Stimulated activated CD8-positive, alpha-beta memory T cell treated with anti-CD3 and anti-CD28 coated beads, Interleukin-2, amount 100 ng/mL, for 1 hour (primary cell): ENCODE measurements at places on chromosomes 6 and 20.

DNA sequence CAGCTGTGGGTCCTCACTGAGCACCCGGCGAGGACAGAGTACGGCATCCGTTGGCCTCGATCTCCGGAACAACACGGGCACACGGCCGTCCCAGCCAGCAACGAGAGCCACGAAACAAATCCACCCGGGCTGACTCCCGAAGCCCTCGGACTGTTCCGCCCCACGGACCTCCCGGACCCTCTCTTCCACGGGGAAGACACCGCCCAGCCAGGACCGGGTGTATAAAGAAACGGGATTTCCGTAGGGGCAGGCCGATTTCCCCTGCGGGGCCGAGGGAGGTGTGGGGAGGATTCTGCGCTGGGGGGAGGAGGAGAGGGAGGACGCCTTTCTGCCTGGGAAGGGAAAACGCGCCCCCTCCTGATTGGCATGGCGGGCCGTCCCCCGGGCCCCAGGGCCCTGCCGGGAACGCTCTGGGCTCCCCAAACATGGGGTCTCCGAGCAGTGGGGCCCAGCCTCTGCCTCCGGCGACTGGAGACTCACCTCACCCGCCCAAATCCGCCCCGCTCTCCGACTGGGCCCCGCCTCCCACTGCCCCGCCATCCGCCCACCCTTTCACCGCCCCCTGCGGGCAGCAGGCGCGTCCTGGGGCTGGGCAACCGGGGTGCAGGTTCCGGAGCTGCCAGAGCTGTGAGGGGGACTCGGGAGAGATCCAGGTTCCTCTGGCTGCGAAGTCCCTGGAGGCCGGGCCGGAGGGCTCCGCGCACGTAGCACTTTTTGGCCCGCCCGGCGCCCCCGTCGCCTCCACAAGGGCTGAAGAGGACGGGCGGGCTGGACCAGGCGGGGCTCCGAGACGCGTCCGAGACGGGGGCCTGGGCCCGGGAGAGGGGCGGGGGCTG is 679 bp upstream of the PPDPF start:
- DNase-seq, result peak; percentile 46

DNA sequence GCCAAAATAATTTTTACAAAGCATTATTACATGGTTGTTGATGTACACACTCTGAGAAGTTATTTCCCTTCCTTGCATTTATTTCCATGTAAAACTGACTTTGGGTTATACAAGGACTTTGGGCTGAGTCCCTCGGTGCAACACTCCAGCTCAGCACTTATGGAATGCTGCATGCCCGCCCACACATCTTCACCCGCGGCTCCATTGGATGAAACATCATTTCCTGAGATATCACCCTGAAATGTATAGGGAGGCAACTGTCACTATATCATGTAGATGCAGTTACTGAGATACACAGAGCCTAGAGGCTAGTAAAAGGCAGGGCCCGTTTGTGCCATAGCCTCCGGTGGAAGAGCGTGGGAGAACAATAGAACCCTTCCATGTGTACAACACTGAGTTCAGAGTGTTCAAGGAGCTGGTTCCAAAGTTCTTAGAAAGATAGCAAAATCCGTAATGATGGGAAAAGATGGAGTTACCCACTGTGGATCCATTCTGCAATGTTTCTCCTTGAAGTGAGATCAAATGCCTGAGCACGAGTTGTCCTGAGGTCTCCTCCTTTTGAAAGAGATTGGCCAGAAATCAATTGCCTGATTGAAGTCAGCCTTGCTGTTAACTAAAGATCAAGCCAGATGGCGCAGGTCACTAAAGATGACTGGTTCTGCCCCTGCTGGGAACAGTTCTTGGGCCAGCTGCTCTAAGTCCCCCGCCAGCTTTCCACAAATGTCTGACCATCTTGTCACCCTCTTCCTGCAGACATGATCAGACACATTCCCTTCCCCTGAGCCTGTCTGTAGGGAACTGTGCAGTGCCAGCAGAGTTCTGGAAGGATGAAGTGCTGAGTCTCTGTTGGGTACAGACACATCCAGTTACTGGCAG is 100.9 kb upstream of the IYD start:
- no peak for DNase-seq

GRCh38 chr6:41805830-41806774 is 18.6 kb downstream of the TOMM6 start:
- DNase-seq, result no peak

DNA sequence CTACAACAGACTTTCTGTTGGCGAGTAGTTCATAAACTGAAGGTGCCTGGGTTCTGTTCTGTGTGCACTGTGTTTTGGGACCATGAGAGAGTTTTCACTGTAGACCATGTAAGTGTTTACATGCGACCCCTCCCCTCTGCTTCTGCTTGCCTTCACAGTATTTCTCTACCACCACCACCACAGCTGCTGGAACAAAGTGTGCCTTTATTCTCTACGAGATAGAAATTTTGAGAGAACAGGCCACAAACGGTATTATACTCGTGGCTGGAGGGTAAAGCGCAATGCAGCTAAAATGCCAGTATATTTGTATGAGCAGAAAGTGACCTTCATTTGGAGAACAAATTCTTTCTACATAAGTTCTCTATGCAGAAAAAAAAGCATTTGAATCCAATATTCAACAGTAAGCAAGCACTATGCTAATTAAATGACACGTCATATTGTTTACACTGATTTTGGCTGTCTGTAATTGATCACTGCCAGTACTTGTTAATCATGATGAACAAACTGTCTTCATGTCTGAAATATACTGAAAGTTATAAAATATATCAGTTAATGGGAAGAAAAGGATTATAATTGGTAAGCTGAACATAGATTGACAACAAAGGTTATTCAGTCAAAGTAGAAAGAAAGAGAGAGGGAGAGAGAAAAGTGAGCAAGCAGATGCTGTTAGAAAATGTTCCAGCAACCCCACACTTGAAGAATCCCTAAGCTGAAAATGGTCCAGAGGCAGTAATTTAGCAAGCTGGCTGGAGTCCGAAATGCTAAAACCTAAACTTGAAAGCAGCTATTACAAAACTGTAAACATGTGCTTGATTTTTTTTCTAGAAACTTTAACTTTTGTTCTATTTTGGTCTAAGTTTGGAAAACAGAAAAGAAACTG is 8.8 kb downstream of the CLDN20 start:
- DNase-seq, result no peak

GRCh38 chr6:10412461-10413261 is 2.2 kb downstream of the TFAP2A start:
- DNase-seq, result no peak

DNA sequence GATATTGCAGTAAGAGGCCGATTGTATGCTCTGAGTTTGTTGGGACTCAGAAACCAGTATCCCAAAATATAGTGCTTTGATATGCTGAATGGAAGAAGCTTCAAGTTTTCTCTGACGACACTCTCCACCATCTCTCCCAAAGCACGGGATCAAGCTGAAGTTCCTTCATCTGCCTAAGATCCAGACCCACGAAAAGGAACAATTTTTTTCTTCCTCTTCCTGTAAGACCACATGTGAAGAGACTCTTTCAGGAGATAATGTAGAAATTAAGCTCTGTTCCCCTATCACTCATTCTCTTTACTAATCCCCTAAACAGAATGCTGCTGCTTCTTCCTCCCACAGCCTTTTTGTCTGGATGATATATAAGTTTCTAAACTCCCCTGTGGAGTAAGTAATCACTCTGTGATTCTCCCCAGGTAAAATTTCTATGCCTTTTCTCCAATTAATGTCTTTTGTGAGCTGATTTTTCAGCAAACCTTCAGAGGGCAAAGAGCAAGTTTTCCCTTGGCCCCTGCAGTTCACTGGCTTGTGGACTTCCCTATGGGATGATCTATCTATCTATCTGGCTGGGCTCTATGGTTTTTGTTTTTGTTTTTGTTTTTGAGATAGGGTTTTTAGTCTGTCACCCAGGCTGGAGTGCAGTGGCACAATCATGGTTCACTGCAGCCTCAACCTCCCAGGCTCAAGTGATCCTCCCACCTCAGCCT is 13.5 kb upstream of the PNRC1 start:
- DNase-seq, result no peak

DNA sequence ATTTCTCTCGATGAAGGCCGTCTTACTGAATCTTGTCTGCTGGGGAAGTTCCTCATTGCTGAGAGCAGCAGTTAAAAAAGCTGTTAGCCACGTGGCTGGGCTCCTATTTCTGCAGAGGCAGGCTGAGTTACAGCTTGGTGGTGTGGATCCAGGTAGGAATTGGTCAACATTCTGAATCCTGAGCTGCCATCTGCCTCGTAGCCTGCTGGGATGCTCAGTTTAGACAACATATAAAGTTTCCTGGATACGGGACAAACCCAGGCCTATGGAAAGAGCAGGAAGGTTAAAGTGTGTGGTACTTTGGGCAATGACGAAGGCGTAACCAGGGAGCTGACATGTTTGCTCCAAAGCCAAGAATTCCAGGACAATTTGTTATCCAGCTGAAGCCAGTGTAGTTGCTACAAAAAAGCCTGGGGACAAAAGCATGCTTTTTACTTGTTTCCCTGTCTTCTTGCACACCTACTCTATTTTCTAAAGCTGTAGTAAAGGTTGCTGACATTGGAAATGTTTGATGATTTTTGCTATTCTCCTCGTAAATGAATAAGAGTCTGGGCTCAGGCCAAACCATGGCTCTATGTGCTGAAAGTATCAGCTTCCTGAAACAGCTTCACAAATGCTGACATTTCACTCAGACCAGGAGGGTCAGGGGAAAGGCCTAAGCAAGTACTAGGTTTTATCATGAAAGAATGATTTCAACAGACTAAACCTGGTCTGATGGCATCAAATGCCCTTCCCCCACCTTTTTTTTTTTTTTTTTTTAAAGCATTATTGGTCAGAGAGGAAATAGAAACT is 12.4 kb upstream of the MYLK2 start:
- DNase-seq, result no peak

DNA sequence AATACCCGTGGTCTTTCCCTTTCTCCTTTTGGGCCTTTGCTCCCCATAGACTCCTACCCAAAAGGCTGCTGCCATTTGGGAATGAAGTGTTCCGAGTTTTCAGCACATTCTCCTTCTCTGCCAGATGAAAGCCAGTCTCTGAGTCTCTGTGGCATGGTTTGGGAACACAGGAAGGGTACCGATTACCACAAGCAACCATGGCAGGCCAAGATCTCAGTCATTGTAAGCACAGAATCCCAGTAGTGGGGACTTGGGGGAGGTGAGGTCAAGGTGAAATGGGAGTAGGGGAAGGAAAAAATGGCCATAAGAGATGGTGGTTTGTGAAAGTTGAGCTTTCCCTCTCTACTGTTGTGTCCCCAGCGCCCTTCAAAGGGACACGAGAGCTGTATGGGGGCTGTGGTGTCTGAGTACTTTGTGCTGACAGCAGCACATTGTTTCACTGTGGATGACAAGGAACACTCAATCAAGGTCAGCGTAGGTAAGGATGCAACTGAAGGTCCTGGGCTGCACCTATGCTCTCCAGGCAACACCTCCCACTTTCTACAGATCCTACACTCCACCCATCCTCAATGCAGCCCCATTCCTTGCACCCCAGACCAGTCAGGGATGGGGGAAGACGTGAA is 4.1 kb downstream of the CFB start:
- no peak for DNase-seq

- DNase-seq, result no peak
Observed at GRCh38 chr6:68044264-68044663, 590.8 kb upstream of the ADGRB3 start.

DNA sequence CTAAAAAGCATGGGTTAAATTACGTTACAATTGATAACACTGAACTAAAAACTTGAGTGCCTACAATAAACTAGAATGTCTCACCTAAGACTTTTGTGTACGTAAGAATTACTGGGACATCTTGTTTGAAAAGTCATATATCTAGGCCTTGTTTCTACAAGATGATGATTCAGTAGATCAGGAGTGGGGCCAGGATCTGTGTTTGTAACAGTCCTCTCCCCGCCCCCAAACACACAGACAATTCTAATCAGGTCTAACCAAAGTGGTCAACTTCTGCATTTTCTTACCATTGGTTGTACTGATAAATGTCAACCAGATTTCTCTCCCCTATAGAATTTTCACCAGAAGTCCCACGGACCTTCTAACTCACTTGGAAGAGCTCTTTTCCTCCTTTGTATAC is 56.9 kb downstream of the RAMACL start:
- no peak for DNase-seq

- peak; percentile 39 for DNase-seq
Observed at GRCh38 chr6:116561377-116562018, 7.9 kb downstream of the CALHM4 start.

GRCh38 chr6:41648921-41649320 is 10.7 kb downstream of the MDFI start:
- DNase-seq, result no peak

GRCh38 chr20:24530131-24530680 is 60.8 kb downstream of the SYNDIG1 start:
- DNase-seq, result no peak

GRCh38 chr6:15499125-15499524 is 163.7 kb downstream of the DTNBP1 start:
- DNase-seq, result no peak

DNA sequence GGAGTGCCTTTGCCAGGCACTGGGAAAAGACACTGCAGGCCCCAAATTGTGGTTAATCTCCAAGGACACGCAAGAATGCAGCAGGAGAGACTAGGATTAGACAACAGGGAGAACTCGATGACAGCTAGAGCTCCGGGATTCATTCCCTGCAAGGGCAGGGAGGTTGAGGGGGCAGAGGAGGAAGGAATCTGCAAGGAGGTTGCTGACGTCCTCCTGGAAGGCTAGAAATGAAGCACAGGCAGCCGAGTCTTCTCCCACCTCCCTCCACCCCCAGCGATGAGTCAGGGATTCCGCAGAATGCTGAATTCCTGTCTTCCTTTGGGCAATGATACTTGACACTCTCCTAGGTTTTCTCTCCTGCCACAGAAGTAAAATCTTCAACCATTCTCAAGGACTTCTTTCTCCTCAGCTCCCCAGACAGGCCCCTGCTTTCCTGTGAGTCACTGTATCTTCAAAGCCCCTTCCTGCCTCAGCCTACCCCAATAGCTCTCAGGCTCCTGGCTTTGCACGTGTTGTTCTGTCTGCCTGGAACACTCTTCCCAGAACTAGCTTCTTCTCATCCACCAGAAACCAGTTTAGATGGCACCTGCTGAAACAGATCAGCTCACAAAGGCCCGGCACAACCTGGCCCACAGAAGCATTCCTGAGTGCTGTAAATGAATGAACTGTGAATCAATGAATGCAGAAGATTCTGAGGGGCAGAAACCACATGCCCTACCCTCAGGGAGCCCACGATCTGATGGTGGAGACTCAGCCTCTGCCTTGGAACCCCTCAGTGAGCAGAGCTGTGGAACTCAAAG is 85.6 kb downstream of the MRPL14 start:
- DNase-seq, result no peak

DNA sequence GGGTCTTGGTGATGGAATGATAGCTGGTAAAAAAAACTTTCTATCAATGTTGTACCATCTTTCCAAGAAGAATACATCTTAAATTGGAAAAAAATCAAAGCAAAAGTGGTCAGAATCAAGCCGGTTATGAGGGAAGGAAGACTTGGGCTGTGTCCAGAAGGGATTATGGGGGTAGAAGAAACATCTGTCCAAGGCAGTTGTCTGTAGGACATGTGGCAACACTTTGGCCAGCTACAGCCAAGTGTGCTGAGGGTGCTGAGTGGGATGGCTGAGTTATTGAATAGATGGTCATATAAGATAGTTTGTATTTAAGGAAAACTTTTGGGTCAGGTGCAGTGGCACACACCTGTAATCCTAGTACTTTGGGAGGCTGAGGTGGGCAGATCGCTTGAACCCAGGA is 38.4 kb downstream of the INSM1 start:
- no peak for DNase-seq
